Activated CD8-positive, alpha-beta T cell treated with anti-CD3 and anti-CD28 coated beads, Interleukin-2, amount 10 ng/mL, durations not matched to agents 7 days and 5 days (primary cell): ENCODE measurements at places on chromosomes 2 and 18. TPM values are rescaled to one million over a fixed set of nuclear protein-coding genes. Genes with fewer than 3 reads are reported as not detected.

Gene KLHL41
- total RNA-seq: not detected

DNA sequence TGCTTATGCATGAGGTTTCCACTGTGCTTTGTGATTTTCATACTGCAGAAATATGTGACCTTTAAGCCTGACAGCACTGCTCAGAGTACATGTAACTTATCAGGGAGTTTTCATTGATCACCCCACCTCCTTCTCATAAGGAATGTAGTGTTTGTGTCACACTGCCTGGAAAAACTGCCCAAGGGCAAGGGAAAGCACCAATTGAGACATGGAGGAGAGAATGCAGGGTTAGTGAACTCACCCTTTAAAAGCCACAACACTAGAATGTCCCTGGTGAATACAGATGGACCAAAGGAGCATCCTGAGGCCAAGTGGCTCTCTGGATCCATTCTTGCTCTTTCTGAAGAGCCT lies 147.2 kb upstream of the SPATS2L start:
- no peaks in the 10 kb centered on the region for H3K4me1 ChIP-seq
- H3K27me3 ChIP-seq: peaks cover 3% of the 10 kb centered on the region
- DNase-seq: no peak
- H3K36me3 ChIP-seq: no peaks in the 10 kb centered on the region
- no peak overlapping the region for H3K27ac ChIP-seq
- no peak overlapping the region for H3K4me3 ChIP-seq

GRCh38 chr2:75243219-75243618 lies 43.9 kb upstream of the TACR1 start:
- H3K27me3 ChIP-seq: no peaks in the 10 kb centered on the region
- no peak overlapping the region for H3K27ac ChIP-seq
- no peaks in the 10 kb centered on the region for H3K36me3 ChIP-seq
- H3K4me3 ChIP-seq: no peak overlapping the region

- no peak overlapping the region for H3K27ac ChIP-seq
- H3K27me3 ChIP-seq: no peaks in the 10 kb centered on the region
- no peak for DNase-seq
- no peak overlapping the region for H3K4me3 ChIP-seq
Observed at GRCh38 chr2:62099050-62099449, 96.9 kb upstream of the B3GNT2 start.

GRCh38 chr2:189505492-189505891 lies 64.2 kb downstream of the WDR75 start:
- H3K4me1 ChIP-seq: peaks cover 10% of the 10 kb centered on the region
- H3K27ac ChIP-seq: no peak overlapping the region

GRCh38 chr2:140246957-140247356 lies 1466.8 kb upstream of the NXPH2 start:
- no peaks in the 10 kb centered on the region for H3K36me3 ChIP-seq
- no peak for DNase-seq
- no peaks in the 10 kb centered on the region for H3K27me3 ChIP-seq
- no peak overlapping the region for H3K27ac ChIP-seq
- no peaks in the 10 kb centered on the region for H3K4me1 ChIP-seq

Gene ATOH8
- total RNA-seq: 0.11 TPM

DNA sequence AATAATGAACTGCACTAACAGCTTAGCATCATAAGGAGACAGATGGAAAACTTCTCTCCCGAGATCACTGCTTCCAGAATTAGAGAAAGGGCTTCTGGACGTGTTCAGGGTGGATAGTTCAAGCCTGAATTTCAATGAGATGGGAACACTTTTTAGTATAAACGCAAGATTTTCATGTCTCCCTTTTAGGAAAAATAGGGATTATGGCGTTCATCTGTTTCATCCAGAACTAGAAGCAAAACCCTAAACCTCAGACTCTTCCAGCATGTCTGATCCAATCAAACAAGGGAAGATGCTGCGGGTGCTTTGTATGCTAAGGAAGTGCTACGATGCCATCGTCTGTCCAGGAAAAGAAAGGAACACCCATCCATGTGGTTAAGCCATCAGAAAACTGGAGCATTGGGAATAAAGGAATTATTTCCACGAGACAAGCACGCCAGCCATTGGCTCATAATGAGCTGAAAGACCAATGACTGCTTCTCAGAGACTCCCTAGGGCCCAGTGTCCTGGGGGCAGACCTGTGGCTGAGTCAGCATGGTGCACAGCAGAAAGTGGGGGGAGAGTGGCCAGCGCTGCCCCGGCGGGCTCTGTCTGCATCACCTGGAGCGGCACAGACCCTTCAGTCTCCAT lies 65.9 kb upstream of the AFF3 start:
- DNase-seq: no peak
- peaks cover 11% of the 10 kb centered on the region for H3K4me1 ChIP-seq
- H3K4me3 ChIP-seq: no peak overlapping the region

GRCh38 chr2:195613922-195614321 lies 43.1 kb upstream of the SLC39A10 start:
- H3K27me3 ChIP-seq: no peaks in the 10 kb centered on the region
- peaks cover 9% of the 10 kb centered on the region for H3K4me1 ChIP-seq
- no peak overlapping the region for H3K4me3 ChIP-seq
- peaks cover 3% of the 10 kb centered on the region for H3K36me3 ChIP-seq

Gene ACVR1C
- total RNA-seq: 0.63 TPM

DNA sequence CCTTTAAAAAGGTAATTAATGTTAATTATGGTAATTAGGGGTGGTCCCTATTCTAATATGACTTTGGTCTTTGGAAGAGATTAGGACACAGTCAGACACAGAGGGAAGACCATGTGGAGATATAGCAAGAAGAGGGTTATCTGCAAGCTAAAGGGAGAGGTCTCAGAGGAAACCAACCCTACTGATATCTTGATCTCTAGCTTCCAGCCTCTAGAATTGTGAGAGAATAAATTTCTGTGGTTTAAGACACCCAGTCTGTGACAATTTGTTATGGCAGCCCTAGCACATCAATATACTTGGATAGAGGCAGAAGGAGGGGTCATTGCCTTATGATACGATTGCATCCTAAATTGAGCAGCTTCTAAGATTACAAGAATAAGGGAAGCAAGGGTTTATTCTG lies 21.3 kb upstream of the NT5C1B start:
- DNase-seq: no peak
- no peak overlapping the region for H3K27ac ChIP-seq
- H3K36me3 ChIP-seq: no peaks in the 10 kb centered on the region
- no peaks in the 10 kb centered on the region for H3K27me3 ChIP-seq
- H3K4me3 ChIP-seq: no peak overlapping the region

- DNase-seq: no peak
- peak overlapping the region; percentile 97 for H3K27ac ChIP-seq
- H3K4me3 ChIP-seq: peak overlapping the region; percentile 92
- H3K4me1 ChIP-seq: peaks cover 71% of the 10 kb centered on the region
- H3K27me3 ChIP-seq: no peaks in the 10 kb centered on the region
Observed at GRCh38 chr2:191150230-191150599, 579 bp downstream of the STAT4 start.

Gene ZNF521
- total RNA-seq: not detected

DNA sequence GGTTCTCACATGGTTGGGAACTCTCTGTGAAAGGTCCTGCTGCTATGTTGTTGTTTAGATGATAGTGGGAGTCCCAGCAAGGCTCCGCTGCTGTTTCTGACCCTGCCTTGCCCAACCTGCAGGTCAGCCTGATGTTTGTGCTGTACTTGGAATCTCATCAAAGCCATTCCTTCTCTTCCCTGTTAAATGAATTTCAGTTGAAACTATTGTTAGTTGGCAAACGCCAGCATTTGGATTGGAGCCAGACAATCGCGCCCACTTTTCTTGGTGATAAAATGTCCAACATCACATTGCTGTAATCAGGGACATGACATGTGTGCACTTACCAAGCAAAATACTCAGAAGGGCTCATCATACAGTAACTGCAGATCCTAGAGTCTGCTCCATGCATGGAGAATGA lies 12.8 kb upstream of the TWSG1 start:
- DNase-seq: no peak
- H3K27ac ChIP-seq: no peak overlapping the region
- peaks cover 22% of the 10 kb centered on the region for H3K27me3 ChIP-seq
- H3K36me3 ChIP-seq: no peaks in the 10 kb centered on the region
- H3K4me1 ChIP-seq: no peaks in the 10 kb centered on the region

DNA sequence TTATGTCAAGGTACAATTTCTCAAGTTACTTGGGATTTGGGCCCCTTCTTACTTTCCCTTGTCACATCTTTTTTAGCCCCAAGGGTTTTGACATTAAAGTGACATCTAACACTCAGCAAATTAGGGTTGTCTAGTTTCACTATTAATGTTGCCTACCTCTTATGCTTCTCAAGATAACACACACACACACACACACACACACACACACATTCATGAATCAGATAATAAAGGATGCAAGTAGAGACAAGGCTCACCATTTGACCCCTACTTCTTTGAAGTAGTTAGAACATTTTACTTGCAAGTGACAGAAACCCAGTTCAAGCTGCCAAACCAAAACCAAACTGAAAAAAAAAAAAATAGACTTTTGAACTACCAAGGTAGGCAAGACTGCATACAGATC lies 138.8 kb downstream of the TRIB2 start:
- peak overlapping the region; percentile 43 for H3K27ac ChIP-seq
- peak; percentile 36 for DNase-seq
- peak overlapping the region; percentile 15 for H3K4me3 ChIP-seq
- H3K36me3 ChIP-seq: peaks cover 16% of the 10 kb centered on the region
- peaks cover 7% of the 10 kb centered on the region for H3K27me3 ChIP-seq

DNA sequence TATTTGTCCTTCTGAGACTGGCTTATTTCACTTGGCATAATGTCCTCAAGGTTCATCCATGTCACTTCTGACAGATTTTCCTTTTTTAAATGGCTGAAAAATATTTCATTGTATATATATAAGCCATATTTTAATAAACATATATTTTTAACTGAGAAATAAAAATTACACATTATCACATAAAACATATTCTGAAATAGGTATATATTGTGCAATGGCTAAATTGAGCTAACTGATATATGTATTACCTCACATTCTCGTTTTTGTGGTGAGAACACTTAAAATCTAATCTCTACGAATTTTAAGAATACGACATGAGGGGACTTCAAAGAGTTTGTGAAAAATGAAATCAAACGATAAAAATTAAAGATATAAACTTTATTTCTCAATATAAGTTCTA lies 25.7 kb upstream of the ZSWIM2 start:
- H3K4me3 ChIP-seq: no peak overlapping the region
- DNase-seq: no peak
- no peaks in the 10 kb centered on the region for H3K36me3 ChIP-seq
- no peaks in the 10 kb centered on the region for H3K4me1 ChIP-seq
- no peak overlapping the region for H3K27ac ChIP-seq

DNA sequence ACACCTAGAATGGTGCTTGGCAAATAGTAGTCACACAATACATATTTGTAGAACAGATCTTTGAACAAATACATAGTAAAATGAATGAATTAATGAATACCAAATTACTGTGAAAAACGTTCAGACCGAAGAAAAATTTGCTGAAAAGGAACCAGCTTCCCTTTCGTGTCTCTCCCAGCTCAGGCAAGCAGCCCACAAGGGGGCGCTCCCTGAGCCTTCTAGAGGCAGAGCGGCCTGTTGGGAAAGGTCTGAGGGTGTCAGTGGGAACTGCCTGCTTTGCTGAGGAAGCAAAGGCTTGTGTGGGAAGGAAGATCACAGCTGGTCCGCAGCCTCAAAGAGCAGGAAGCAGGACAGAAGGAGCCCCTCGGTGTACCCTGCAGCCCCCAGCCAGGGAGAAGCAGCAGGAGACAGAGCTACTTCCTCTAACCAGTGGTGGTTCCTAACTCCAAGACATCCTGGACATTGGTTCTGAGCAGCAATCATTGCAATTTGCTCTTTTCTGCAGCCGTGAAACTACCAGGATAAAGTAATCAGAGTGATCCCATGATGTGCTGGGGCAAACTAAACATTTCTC lies 231.1 kb downstream of the ANKRD30B start:
- H3K4me1 ChIP-seq: no peaks in the 10 kb centered on the region
- H3K27ac ChIP-seq: no peak overlapping the region
- no peaks in the 10 kb centered on the region for H3K36me3 ChIP-seq
- no peaks in the 10 kb centered on the region for H3K27me3 ChIP-seq
- DNase-seq: peak; percentile 22

DNA sequence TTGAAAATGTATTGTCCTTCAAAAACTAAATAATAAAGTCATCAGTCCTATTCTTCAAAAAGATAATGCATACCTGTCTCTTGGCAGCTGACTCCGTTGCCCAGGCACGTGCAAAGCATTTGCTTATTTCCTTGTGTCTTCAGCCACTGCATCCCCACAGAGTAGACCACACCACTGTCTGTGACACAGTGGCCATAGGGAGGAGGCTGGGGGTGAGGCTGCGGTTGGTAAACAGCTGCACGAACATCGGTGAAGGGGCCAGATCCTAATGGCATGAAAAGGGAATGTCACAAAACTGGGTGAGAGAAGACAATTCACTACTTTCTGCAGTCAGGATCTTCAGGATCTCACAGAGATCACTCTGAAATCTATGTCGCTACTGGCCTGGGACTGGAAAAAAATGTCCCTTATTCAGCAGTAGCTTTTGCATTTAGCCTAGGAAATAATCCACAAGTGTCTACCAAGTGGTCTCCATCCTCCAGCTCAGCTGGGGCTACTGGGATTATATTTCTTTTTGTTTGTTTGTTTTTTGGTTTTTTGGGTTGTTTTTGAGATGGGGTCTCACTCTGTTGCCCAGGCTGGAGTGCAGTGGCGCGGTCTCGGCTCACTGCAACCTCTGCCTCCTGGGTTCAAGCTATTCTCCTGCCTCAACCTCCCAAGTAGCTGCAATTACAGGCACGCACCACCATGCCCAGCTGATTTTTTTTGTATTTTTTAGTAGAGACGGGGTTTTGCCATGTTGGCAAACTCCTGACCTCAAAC lies 10.7 kb downstream of the FN1 start:
- no peaks in the 10 kb centered on the region for H3K36me3 ChIP-seq
- no peak overlapping the region for H3K27ac ChIP-seq
- no peak overlapping the region for H3K4me3 ChIP-seq
- no peaks in the 10 kb centered on the region for H3K4me1 ChIP-seq

DNA sequence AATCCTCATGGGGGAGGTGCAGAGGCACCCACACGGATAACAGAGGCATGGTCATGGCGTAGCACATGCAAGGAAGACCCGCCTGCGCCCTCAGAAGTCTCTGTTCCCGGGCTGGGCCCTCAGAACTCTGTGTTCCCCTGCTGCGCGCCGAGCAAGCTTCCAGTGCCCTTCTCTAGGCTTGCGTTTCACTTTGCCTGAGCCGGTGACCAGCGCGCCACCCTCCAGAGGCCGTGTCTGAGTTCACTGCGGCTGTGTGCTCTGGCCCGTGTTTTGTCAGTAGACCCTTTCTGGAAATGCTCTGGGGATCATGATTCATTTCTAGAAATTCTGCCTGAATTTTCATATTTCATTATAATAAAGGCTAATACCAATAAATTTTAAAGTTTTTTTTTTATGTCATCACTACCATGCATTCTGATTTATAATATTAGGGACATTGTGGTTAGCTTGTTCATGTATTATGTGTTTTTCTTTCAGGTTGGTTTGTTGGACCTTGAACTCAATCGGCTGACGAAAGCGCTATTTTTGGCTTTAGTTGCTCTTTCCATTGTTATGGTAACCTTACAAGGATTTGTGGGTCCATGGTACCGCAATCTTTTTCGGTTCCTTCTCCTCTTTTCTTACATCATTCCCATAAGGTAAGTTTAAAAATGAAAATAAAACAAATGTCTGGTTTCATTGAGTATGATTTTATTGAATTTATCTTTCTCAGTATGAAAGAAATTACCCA lies 142.7 kb upstream of the NFATC1 start:
- H3K4me1 ChIP-seq: no peaks in the 10 kb centered on the region
- H3K36me3 ChIP-seq: no peaks in the 10 kb centered on the region
- H3K4me3 ChIP-seq: no peak overlapping the region
- H3K27me3 ChIP-seq: no peaks in the 10 kb centered on the region

- peaks cover 38% of the 10 kb centered on the region for H3K4me1 ChIP-seq
Observed at GRCh38 chr2:61018318-61018755, 282 bp upstream of the PUS10 start.

Gene AP1S3
- total RNA-seq: 9.1 TPM
